ENCODE measurements at places on chromosomes 1 and 21.

DNA sequence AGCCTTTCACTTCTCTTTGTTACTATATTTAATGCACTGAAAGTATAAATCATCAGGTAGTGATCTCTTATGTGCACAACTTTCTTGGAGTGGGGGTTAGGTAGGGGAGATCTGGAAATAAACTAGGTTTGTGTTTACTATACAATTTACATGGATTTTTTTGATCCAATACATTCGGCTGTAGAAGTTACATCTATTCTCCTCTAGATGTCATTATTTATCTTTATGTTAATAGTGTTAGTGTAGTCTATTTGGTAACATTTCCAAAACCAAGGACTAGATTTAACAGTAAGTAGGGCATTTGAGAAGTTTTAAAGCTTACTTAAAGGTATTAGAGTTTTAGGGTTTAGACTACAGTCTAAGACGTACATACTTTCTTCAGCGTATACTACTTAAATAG lies 5.4 kb downstream of the VPS45 start:
- DNase-seq, result no peak

DNA sequence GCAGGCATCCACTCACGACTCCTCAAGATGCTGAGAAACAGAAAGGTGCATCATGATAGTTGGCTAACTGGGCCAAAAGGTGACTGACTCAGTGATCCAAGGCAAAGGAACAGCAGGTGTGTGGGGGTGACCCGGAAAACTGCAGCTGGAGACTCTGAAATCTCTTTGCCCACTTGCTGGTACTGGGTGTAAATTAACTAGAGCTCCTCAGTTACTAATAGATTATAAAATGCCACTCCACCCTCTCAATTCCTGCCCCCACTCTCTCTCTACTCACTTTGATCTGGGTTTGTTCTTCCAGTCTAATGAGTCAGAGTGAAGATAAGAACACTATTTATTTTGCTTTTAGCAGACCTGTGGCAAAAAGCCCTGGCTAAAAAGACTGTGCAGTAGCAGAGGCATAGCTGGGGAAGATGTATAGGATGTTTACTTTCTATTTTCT lies 7.2 kb upstream of the PIGC start:
- no peak for DNase-seq

- DNase-seq, result no peak
These were observed 75.7 kb downstream of the RASAL2 start for GRCh38 chr1:178169649-178170048.

DNA sequence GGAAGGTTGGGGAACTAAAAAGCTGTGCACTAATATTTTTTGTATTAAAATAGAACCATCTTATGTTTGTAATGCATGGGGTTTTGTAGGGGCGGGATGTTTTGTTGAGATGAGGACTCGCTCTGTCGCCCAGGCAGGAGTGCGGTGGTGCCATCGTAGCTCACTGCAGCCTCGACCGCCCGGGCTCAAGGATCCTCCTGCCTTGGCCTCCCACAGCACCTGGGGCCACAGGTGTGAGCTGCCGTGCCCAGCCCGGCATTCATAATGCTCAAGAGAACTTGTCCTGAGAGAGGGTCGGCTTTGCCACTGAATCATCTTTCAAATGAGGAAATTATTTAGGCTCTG lies 3.0 kb upstream of the C1orf159 start:
- DNase-seq, result no peak

DNA sequence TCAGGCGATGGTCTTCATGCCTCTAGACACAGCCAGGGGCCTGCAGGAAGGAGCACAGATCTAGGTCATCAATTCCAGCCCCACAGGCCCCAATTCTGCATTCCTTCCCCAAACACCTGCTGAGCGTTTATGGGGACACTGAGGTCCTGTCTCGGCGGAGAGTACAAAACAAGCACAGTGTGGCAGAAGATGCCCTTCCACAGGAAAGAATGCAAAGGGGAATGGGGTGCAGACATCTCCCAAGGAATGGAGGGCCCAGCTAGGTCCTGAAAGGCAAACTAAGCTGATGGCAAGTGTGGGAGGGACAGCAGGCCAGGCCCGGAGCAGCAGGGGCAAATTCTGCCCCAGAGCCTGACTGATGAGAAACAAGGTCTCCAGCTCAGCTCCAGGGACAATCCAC lies 3.5 kb upstream of the S100A8 start:
- no peak for DNase-seq

DNA sequence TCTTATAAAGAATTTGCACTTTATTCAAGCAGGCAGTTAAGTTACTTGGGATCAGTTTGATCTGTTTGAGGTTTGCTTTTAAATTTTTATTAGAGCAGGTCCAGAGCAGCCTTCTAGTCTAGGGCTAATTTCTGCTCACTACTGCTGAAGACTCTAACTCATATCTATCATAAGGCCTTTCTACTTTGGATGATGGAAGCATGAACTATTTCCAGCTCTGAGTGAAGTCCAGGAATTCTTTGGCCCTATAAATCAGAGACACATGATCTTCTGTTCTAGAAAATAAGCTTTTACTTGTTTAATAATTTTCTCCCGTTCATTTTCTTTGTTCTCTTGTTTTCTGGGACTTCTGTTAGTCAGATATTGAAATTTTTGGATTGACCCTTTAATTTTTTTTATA lies 14.7 kb downstream of the NIBAN1 start:
- DNase-seq, result no peak

GRCh38 chr1:1428174-1428573 lies 7.1 kb upstream of the ANKRD65 start:
- DNase-seq, result peak; percentile 19

DNA sequence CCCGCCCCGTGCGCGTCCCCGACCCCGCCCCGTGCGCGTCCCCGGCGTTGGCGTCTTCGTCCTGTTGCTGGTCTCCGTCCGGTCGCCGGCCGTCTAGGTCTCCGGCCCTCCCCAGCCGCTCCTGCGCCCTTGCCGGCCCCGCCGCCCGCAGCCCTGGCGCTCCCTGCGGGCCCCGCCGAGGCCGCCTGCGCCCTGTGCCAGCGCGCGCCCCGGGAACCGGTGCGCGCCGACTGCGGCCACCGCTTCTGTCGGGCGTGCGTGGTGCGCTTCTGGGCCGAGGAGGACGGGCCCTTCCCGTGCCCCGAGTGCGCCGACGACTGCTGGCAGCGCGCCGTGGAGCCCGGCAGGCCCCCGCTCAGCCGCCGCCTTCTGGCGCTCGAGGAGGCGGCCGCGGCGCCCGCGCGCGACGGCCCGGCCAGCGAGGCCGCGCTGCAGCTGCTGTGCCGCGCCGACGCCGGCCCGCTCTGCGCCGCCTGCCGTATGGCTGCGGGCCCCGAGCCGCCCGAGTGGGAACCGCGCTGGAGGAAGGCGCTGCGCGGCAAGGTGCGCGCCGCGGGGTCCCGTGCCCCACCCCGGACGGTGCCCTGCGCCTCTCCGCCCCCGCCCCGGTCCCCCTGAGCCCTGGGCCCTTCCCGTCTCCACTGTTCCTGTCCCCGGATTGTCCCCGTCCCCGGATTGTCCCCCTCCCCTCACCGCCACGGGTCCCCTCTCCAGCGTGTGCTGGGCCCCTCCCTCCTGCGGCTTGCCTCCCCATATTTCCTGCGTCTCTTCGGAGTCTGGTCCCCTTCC lies at the start of gene RNF187:
Gene RNF187 (plus strand): TSS at position 47 of the 789 bp plus-strand sequence.
- no peak for DNase-seq

DNA sequence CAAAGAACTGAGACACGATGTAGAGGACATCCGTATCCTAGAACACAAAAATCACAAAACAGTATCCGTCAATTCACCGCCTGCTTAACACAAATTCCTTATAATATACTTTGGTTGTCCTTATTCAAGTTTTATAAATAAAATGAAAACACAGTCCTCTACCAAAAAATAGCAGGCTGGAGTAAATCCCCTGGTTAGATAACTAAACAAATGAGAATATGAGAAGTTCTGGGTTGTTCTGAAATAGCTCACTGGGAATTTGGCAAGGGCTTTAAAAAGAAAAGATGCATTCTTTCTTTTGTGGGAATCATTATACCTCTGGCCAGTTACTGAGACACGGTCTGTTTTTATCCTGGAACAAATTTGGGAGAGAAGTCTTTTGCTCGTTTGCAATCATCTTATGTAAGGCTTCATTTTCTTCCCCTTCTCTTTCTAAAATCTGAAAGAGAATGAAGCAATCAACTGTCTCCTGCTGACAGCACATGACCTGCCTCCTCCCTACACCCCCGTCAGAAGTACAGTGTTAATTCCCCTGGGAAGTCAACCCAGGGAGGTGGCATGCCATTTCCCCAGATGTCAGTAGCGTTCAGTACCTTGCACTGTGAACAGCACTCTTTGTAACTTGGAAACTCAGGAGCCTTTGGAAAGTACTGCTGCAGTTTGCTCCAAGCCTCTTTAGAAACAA lies 37.1 kb upstream of the RAP1GAP start:
- peak; percentile 79 for DNase-seq

DNA sequence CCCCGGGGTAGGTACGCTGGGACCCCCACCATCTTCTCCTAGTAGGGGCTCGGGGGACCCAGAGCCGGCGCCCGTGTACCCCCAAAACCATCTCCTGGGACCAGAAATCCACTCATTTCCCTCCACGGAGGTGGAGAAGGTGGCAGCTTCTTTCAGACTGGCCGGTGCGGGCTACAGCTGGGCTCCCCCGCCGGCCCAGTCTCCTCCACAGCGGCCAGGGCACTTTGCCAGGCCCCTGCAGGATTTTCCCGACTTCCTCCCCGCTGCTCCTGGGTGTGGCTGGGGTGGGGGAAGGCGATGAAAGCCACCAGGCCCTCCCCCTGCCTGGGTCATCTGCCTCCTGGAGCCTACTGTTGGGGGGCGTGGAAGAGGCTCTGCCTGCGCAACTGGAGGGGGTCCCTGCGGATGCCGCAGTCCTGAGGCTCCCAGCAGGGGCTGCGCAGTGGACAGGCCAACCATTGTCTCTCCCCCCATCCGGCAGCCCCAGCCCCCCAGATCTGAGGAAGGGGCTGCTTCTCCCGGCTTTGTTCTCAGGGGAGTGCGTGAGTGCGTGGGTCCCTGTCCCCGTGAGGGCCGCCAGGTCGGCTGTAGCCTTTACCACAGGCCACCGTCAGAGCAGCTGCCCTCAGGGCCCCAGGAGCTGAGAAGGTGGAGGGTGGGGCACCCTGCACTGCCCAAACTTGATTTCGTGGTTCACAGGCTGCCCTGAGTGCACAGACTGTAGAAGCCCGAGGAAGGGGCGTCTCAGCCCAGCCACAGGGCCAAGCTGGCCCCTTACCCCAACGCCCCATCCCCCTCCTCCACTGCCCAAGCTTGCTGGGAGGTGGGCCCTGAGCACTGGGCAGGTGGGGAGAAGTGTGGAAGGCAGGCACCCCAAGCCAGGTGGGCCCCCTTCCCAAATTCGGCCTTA lies 1.3 kb downstream of the AGRN start:
- peak; percentile 51 for DNase-seq

- DNase-seq, result peak; percentile 60
These were observed 599.0 kb downstream of the LMO4 start for GRCh38 chr1:87927391-87928280.

DNA sequence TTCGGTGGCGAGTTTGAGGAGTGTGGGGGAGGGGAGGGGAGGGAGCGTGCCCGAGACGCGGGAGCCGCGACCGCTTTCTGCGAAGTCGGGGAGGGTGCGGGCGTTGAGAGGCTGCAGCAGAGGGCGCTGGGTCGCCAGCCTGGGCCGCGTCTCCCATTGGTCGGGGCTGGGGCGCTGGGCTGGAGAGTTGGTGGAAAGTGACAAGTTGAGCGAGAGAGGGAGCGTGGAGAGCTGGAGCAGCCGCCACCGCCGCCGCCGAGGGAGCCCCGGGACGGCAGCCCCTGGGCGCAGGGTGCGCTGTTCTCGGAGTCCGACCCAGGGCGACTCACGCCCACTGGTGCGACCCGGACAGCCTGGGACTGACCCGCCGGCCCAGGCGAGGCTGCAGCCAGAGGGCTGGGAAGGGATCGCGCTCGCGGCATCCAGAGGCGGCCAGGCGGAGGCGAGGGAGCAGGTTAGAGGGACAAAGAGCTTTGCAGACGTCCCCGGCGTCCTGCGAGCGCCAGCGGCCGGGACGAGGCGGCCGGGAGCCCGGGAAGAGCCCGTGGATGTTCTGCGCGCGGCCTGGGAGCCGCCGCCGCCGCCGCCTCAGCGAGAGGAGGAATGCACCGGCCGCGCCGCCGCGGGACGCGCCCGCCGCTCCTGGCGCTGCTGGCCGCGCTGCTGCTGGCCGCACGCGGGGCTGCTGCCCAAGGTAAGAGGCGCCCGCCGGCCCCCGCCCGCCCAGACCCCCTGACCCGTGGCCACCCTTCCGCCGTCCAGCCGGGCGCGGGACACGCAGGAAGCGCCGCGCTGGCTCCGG lies at the start of gene ROR1:
Gene ROR1 (plus strand): TSS at position 203 of the 802 bp plus-strand sequence.
- DNase-seq, result peak; percentile 94

DNA sequence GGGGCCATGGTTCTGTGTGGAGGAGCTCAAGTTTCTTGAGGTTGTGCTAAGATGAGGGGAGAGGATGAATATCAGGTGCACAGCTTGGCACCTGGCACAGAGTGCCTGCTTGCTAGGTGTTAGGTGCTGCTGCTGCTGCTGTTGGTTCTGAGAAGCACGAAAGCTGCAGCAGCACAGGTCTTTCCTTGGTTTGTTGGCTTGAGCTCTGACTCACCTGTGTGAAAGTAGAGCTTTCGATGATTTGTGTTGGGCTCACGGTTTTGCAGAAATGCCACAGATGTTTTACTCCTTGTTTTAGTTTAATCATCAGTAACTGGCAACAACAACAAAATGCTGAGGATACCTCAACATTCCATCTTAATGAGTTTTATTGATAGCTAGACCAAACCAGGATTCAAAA lies 221.6 kb downstream of the BRINP2 start:
- no peak for DNase-seq

- DNase-seq, result no peak
These were observed 226.8 kb downstream of the SIPA1L2 start for GRCh38 chr1:232403017-232403714.

DNA sequence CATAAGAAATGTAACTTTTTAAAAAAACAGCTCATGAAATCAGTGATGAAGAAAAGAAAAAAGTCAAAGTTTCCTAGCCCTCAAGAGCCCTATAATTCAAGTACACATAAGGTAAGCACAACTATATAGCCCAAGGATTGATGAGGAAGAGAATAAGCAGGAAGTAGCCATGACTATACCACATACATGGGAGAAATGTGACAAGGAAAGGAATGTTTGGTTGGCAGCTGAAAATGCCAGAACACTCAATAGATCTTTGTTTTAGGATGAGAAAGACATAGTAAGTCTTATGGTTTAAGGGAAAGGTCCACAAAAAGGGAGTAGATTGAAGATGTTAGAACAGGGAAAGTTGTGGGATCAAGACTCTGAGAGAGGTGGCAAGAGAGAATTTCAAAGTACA lies 5.7 kb downstream of the DOCK7 start:
- peak; percentile 34 for DNase-seq

DNA sequence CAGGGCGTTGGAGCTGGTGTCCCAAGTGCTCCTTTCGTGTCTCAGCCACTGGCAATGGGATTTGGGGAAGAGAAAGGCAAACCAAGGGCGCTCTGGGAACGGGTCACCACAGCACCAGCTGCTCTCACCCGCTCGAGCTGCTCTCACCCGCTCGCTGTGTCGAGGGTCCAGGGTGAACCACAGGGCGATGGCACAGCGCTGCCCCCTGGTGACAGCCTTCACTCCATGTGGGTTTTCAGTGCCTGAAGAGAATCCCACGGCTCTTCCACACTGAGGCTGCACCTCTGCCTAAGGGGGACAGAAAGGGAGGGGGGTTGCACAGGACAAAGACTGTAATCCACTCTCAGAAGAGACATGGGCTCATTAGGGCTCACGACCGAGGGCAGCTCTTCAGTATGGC lies 7.1 kb upstream of the CLDN19 start:
- peak; percentile 57 for DNase-seq

Measured in mesendoderm (in vitro differentiated cells).